Stimulated activated CD8-positive, alpha-beta memory T cell treated with anti-CD3 and anti-CD28 coated beads, Interleukin-12 subunit alpha, Interleukin-12 subunit beta, amount 100 ng/mL, for 4 hours (primary cell): ENCODE measurements at places on chromosomes 5 and 9.

GRCh38 chr5:119257613-119258012 lies 98.2 kb upstream of the TNFAIP8 start:
- no peak for DNase-seq

DNA sequence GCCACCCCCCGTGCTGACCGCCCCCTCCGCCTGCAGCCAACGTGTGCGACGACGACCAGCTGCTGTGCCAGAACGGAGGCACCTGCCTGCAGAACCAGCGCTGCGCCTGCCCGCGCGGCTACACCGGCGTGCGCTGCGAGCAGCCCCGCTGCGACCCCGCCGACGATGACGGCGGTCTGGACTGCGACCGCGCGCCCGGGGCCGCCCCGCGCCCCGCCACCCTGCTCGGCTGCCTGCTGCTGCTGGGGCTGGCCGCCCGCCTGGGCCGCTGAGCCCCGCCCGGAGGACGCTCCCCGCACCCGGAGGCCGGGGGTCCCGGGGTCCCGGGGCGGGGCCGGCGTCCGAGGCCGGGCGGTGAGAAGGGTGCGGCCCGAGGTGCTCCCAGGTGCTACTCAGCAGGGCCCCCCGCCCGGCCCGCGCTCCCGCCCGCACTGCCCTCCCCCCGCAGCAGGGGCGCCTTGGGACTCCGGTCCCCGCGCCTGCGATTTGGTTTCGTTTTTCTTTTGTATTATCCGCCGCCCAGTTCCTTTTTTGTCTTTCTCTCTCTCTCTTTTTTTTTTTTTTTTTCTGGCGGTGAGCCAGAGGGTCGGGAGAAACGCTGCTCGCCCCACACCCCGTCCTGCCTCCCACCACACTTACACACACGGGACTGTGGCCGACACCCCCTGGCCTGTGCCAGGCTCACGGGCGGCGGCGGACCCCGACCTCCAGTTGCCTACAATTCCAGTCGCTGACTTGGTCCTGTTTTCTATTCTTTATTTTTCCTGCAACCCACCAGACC lies 80.2 kb downstream of the NTNG2 start:
- peak; percentile 42 for DNase-seq

DNA sequence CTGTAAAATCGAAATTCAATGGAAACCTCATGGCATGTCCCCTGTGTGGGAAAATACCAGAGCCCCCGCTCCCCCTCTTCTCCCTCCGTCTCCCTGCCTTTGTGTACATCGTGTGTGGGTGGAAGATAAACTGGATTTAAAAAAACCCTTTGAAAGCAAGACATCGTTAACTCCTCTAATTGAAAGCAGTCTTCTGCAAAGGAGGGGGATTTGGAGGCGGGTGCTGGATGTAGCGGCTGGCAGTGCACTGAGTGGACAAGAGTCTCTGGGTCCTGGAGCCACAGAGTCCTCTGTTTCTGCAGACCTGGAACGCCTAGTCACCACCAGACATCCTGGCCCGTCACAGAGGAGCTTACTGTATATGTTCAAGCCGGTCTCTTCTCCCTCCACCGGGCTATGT lies 169.4 kb downstream of the PAPPA start:
- DNase-seq = no peak

DNA sequence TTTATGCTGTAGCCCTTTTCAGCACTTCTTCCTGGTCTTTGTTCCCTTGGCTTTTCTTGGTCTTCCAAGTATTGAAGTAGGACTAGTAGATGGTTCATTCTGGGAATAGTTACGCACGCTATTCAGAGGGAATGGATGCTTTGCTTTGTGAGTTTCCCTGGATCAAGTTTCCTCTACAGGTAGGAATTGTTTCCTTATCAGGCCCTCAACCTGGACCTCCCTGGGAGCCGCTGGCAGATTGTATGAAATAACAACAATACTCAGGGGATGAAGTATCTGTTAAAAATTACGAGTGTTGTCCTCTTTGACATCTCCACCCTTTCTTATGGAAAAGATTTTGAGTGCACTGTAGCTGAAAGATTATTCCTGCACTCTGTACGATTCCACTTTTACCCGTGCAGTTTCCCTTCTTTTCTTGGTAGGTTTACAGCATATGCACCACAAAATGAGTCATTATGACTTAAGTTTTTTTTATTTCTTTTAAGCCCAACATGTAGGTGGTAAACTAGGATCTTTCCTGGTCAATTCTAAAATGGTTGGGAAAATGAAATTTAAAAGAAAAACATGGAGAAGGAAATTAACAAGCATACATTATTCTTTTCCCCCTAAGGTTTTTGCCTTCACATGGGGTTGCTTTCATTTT lies 57.9 kb downstream of the ARHGAP26 start:
- DNase-seq = no peak
